ENCODE measurements at places on chromosomes 13 and 19.

- peak; percentile 49 for DNase-seq
Observed at GRCh38 chr19:49997709-49998108, 27.5 kb downstream of the VRK3 start.

- DNase-seq: no peak
Observed at GRCh38 chr13:41199526-41199925, 5.2 kb upstream of the KBTBD7 start.

- DNase-seq: no peak
Observed at GRCh38 chr19:45321848-45322247, 827 bp downstream of the CKM start.

DNA sequence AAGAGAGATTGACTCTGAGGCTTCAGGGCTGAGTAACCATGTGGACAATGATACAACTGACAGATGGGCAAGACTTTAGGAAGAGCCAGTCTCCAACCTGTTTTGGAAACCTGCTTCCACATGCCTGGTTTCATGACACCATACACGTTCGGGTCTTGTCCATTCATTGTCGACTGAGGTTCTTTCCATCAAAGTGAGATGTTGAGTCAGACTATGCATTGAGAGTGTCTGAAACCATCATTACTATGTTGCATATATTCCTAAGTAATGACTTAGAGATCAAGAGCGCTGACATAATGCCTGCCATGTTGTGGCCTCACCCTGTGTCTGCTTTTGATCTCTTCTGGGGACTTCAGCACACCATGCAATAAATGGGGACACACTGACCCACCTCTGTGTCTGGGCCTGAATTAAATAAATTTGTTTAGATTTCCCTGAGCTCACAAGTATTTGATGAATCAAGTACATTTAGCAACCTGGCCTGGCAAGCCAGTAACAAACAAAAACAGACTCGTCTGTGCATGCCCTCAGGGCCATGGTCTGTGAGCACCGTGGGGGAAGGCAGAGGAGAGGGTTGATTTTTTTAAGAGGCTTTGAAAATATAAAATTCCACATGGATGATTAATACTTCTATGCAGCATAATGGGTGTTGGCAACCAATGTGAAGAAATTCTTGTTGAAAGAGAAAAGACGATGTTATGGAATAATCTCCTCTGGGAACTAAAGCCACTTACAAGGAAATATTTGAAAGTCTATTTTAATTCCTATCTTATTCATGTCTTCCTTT lies 49.9 kb upstream of the UBAC2 start:
- no peak for DNase-seq

GRCh38 chr13:98873377-98874028 lies 104.4 kb downstream of the DOCK9 start:
- no peak for DNase-seq

DNA sequence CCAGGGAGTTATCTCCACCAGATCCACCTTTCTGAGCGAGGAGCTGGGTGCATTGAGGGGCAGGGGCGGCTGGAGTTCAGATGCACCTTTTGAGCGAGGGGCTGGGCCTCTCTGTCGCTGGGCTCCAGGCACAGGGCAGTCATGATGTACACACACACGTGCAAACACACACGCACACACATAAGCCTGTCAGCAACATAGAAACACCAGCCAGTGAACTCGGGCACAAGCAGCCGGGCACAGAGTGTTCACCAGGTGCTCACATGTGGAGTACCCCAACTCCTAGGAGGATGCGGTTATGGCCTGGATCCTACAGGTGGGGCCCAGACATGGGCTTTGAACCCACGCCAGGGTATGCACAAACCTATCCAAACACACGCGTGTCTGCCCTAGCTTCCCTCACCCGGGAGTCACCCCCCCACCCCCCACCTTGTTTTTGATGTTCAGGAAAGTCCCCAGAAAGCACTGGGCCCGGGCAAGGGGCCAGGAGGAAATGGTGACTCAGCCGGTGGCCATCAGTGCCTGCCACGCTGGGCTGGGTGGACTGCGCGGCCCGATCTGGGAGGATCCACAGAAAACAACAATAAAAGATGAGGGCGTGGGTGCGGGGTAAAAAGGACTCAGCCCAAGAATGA lies 13.3 kb downstream of the ARRDC2 start:
- DNase-seq: no peak

DNA sequence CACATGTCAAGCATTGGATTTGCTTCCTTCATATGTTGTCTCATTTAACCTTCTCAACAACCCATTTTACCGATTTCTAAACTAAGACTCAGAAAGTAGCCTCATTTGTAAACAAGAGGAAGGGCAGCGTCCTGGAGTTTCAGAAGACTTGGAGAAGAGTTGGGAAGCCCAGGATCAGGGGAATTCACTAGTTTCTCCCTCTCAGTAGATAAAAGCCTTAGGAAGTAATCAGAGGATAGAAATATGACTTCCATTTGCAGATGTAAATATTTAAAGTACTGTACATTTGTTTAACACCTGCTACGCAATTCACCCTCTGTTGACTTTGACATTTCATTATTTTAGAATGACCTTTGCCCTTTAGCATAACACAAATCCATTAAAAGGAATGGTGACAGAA lies 216.4 kb downstream of the DCT start:
- no peak for DNase-seq

- no peak for DNase-seq
Observed at GRCh38 chr19:6501740-6502648, at the start of gene TUBB4A. Gene TUBB4A, minus strand, starts transcription at chr19:6502309. Its CDS starts 97 bp downstream, at chr19:6502212.

DNA sequence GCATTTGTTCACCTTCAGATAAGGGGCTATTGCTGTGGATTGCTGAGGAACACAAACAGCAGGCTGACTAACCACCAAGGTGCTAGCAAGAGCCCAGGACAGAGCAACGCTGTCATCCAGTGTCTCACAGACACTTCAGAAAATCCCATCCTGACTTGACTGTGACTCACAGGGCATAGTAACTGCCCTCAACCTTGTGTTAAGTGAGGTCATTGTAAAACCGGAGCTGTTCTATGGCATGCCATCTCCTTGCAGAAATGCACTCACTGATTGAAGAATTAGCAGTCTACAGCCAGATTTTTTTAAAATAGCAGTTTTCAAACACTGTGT lies 51.1 kb downstream of the TNFRSF19 start:
- DNase-seq: peak; percentile 11

GRCh38 chr13:49497272-49497671 lies 1.5 kb downstream of the PHF11 start:
- DNase-seq: no peak

- no peak for DNase-seq
Observed at GRCh38 chr19:31181535-31181934, 167.7 kb downstream of the TSHZ3 start.

DNA sequence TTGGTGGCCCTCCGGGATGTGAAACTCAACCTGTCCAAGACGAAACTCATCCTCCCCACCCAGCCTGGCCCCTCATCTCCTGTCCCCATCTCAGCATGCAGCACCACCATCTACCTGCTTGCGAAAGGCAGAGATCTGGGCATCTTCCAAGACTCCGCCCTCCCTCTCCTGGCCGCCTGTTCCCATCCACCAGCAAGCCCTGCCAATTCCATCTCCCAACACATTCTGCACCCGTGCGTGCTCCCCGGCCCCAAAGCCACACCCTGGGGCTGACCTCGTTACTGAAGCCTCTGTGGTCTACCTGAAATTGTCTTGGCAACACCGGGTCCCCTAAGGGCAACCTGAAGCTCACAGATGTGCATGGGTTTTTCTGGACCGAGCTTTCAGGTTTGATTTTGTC lies 13.2 kb upstream of the CAMSAP3 start:
- DNase-seq: no peak

DNA sequence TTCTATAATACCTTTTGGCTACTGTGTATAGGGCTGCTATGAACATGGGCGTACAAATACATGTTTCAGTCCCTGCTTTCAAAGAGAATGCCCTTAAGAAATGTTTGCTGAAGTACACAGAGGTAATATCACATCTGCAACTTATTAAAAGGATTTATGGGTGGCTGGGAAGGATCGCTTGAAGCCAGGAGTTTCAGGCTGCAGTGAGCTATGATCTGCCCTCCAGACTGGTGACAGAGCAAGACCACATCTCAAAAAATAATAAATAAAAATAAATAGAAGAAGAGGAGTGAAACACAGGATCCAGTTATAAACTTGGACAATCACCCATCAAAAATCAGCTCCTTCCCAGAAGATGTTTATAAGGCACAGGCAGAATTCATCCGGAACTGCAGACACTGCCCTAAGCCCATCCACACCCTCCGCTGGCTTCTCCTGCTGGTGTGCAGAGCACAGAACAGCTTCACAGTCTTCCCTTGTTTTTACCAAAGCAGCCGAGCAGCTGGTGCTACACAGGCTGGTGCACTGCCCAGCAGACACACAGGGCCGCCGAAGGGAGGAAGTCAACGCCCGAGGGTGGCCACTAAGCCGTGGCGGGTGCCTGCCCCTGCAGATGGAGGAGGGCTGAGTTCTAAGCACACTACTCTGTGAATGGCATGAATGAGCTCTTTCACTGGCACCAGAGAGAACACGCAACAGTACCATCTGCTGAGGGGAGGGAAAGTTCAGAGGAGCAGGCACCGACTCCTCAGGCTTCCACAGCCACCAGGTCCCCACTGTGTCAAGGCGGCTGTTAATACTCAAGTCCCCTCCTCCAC lies 44.0 kb downstream of the BRD4 start:
- no peak for DNase-seq

- DNase-seq: no peak
Observed at GRCh38 chr19:6260912-6261650, 18.7 kb downstream of the MLLT1 start.

- no peak for DNase-seq
Observed at GRCh38 chr13:71862459-71862943, 4.5 kb downstream of the DACH1 start.

DNA sequence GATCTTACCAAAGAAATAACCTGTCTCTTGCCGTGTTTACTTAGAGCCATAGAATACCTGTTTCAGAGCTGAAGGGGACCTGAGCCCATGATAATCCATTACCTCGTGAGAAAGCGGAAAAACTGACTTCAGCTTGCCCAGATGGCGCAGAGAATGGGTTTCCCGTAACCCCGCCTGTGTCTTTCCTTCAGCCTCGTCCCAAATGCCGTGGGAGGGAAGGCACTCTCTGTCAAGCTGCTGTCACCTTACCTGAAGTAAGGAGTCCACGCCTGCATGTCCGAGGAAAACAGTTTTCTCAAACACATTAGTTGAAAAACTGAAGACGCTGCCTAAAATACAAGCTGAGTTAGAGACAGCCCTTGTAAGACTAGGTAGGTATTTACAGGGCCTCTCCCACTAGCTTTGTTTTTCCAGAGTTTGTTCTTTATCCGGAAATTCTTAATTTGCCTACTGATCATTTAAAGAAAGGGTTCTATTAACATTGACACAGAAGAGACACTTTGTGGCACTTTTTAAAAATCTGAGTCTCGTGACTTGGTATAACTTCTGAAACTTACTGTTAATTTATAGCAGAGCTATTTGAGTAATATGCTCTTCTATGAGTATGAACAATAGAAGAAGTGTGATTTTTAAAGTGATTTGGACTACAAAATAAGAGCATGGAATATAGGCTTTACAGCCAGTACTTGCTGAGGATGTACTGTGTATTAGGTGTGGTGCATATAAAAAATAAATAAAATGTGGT lies 1.3 kb upstream of the INTS6 start:
- peak; percentile 40 for DNase-seq

GRCh38 chr13:24511816-24512196 lies 772 bp downstream of the PARP4 start:
- DNase-seq: no peak

DNA sequence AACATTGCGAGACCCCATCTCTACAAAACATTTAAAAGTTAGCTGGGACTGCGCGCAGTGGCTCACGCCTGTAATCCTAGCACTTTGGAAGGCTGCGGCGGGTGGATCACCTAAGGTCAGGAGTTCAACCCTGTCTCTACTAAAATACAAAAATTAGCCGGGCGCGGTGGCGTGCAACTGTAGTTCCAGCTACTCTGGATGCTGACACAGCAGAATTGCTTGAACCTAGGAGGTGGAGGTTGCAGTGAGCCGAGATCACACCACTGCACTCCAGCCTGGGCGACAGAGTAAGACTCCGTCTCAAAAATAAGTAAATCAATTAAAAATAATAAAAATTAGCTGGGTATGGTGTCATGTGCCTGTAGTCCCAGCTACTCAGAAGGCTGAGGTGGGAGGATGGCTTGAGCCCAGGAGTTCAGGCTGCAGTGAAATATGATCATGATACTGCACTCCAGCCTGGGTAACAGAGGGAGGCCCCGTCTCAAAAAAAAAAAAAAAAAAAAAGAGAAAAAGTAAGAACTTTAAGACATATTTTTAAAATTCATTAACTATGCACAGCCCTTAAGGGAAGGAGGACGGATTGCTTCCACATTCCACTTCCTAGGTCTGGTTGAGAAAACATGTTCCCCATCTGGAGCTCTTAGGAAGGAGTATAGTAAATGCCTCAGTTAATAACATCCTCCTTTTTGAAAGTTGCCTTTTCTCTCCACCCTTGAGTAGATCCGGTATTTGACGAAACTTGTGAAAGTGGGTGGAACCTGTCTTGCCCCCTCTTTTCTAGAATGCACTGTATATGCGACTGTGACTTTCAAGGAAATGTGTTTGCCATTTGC lies 26.1 kb downstream of the EXOC3L2 start:
- no peak for DNase-seq

- DNase-seq: no peak
Observed at GRCh38 chr13:84902243-84902642, 897.0 kb downstream of the SLITRK6 start.

DNA sequence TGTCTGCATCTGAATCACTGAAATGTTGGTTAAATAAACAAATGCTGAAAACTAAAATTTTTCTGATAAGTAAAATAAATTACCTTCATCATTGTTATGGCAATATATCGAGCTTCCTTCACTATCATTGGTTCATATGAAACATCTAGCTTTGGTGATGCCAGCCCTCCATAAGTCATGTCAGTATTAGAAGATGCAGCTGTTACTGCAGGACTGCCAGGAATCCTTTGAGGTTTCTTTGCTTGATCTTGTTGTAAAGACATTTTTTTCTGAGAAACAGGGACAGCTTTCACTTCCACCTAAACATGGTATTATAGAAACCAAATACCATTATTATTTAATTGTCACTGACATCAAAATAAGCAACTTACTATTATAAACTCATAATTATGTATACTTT lies 123.7 kb upstream of the FBXL3 start:
- no peak for DNase-seq

- no peak for DNase-seq
Observed at GRCh38 chr19:33399081-33399744, 25.7 kb downstream of the CEBPG start.

Data from activated CD4-positive, alpha-beta T cell treated with anti-CD3 and anti-CD28 coated beads, Interleukin-2, Interleukin-4, amounts not matched to agents 100 ng/mL and 50 ng/mL, durations not matched to agents 16 hours and 8 hours (primary cell).